NCI-H146 (cell line): ENCODE measurements at places on chromosomes 3 and 15.
A peak's percentile ranks its signal among the peaks of the same experiment; 100 is the strongest.

DNA sequence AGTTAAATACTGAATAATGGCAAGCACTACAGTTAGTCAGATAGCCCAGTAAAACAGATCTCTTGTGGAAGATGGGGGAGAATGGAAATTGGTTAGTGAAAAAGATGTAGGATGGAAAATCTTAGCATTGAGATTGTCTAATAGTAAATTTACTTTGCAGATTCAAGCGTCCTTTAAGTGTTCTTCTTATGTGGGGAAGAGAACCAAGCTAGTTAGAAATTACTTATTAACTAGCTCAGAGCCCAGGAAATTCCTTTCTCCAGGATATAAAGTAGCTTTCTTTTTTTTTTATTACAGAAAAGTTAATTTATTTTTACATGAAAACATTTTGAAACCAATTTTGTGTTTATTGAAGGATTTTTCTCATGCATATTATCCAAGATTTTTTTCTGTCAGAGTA lies 36.7 kb downstream of the TIPARP start:
- no peak for DNase-seq

DNA sequence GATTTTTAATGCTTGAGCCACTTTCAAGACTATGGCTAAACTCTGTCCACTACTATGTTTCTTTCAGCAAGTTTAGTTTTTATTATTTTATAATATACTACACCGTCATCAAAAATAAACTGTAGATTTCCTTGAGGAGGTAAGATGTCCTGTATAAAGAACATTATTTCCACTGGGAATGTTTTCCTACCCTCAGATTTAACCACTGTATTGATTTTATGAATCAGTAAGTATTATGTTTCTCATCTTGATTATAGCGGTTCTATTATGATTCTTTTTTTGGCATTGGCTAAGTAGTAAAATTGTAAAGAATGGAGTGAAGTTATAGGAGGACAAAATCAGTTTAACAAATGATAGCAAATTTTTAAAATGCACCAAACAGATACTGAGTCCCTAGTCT lies 44.4 kb downstream of the ADAM10 start:
- no peak for DNase-seq

DNA sequence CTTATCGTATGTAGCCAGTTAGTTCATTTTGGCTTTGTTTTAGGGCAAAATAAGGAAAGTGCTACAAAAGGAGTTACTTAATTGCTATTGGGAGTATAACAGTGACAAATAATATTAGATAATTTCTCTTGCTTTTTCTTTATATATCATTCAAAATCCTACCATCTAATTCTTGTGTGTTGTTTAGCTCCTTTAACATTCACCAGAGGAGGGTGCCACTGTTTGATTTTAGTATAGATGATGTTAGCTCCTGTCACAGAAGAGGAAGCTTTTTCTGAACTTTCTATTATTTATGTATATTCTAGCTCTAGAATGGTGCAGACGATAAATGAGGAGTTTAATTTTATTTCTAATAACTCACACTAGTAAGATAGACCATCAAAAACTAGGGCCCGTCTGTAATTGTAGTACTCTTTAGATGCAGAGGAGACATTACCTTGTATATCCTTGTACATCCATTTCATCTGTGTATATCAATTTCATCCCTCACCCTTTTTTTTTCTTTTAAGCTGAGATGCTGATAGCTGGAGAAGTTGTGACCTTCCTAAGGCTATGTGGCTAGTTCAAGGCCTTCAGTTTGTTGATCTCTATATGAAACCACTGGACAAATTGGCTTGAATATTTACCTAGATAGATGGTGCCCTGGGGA lies 3.0 kb downstream of the PPM1L start:
- DNase-seq: no peak

GRCh38 chr15:34583399-34584329 lies at the start of gene GOLGA8B:
GOLGA8B (minus strand) TSS chr15:34583651; CDS start chr15:34535912, 47,739 bp downstream.
- DNase-seq: peak; percentile 69

GRCh38 chr15:39235084-39235795 lies 345.6 kb upstream of the THBS1 start:
- no peak for DNase-seq

GRCh38 chr3:108098003-108098370 lies 7.2 kb upstream of the CD47 start:
- DNase-seq: no peak

DNA sequence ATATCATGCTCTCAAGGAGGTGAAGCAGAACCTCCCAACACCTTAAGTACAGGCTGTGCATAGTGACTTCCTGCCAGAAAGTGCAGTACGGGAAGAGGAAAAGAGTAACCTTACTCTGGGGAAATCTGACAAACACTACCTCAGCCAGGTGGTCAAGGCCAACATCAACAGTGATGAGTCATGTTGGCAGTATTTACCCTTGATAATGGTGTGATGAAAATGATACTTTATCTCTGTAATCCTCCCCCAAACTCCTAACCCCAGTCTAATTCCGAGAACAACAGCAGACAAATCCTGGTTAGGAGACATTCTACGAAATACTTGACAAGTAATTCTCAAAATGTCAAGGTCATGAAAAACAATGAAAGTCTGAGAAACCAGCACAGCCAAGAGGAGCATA lies 26.5 kb downstream of the ANKDD1A start:
- peak; percentile 44 for DNase-seq
